ENCODE measurements at places on chromosomes 5 and 9. TPM values are rescaled to one million over a fixed set of nuclear protein-coding genes. Genes with fewer than 3 reads are reported as not detected.

PCDHGB4 gene
- 8.8 TPM for total RNA-seq

TAF11L9 gene
- total RNA-seq: not detected

CMYA5 gene
- total RNA-seq: 1.1 TPM

DNM1 gene
- total RNA-seq: 105 TPM

OR1Q1 gene
- not detected for total RNA-seq

MCTP1 gene
- 3.6 TPM for total RNA-seq

ANGPTL2 gene
- total RNA-seq: 4.5 TPM

CDO1 gene
- total RNA-seq: 13.2 TPM

PFN3 gene
- total RNA-seq: 0.48 TPM

LHX3 gene
- 0.11 TPM for total RNA-seq

C1QTNF3 gene
- 2.1 TPM for total RNA-seq

MCCC2 gene
- total RNA-seq: 65.0 TPM

PKD2L2 gene
- total RNA-seq: 0.21 TPM

CETN3 gene
- total RNA-seq: 49.0 TPM

MEGF10 gene
- total RNA-seq: 24.5 TPM

ZNF608 gene
- total RNA-seq: 44.4 TPM

CXXC5 gene
- total RNA-seq: 77.5 TPM

SNCAIP gene
- 9.7 TPM for total RNA-seq

JAKMIP2 gene
- total RNA-seq: 11.8 TPM

DIAPH1 gene
- total RNA-seq: 90.9 TPM

SMIM23 gene
- not detected for total RNA-seq

IDNK gene
- total RNA-seq: 0.69 TPM

PCSK5 gene
- 17.8 TPM for total RNA-seq

PCDHA1 gene
- total RNA-seq: 2.7 TPM

TAS2R1 gene
- total RNA-seq: not detected

NFIB gene
- total RNA-seq: 12.5 TPM

CAVIN4 gene
- total RNA-seq: 7.1 TPM

ADGRV1 gene
- 74.5 TPM for total RNA-seq

BARHL1 gene
- total RNA-seq: not detected

C5orf34 gene
- 7.3 TPM for total RNA-seq

TXNDC8 gene
- total RNA-seq: not detected

CDX1 gene
- total RNA-seq: 0.09 TPM

GLRA1 gene
- total RNA-seq: not detected

SV2C gene
- total RNA-seq: 0.05 TPM

HAVCR1 gene
- not detected for total RNA-seq

ANKRD18B gene
- total RNA-seq: 11.0 TPM

PCDHGA7 gene
- total RNA-seq: 2.8 TPM

Measured in WTC11 (cell line).